ENCODE measurements at places on chromosomes 7 and 10.
A peak's percentile ranks its signal among the peaks of the same experiment; 100 is the strongest.

DNA sequence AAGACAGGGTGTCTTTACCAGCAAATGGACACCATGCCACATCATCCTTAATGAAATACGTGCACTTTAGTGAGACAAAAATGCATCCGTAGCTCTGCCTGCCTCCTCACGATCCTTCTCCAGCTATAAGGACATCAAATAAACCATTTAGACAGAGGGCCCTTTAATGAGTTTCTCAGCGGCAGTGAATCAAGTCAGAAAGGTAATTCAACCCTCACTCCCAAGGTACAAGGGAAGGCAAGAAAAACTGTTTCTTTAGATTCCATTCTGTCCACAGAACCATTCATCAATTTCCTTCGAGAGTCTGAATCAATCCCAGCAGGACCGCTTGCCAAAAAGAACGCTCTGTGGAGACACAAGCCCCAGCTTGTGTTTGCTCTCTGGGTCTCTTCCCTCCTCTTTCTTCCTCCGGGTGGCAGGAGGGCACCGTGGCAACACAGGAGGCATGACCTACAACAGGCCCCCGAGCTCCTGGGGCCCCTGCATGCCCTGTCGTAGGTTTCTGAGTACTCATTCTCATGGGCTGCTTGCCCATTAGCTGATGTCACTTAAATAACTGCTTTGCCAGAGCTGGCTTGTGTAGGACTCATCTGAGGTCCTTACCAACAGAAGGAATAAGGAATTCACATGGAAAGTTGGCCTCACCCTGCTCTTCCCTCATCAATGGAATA is 297.8 kb upstream of the PRKCQ start:
- DNase-seq: no peak

GRCh38 chr10:26665080-26666048 is 32.1 kb upstream of the PDSS1 start:
- no peak for DNase-seq

GRCh38 chr7:158447151-158447505 is 140.5 kb downstream of the PTPRN2 start:
- no peak for DNase-seq

GRCh38 chr10:122630526-122630925 is 69.1 kb downstream of the C10orf120 start:
- no peak for DNase-seq

DNA sequence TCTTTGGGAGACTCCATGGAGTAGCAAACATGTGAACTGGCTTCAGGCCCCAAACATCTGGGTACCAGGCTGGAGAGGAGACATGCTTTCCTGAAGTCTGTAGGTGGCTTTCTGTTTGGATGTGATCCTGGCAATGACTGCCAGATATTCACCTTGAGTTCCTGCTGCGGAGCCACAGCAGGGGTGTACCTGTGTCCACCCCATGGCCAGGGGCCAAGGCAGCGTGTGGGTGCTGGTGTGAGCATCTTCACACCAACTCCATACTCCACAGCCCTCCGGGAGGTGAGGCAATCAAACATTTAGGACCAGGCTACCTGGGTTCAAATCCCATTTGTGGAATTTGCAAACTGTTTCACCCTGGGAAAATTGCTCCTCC is 113.0 kb downstream of the ADCY1 start:
- no peak for DNase-seq

DNA sequence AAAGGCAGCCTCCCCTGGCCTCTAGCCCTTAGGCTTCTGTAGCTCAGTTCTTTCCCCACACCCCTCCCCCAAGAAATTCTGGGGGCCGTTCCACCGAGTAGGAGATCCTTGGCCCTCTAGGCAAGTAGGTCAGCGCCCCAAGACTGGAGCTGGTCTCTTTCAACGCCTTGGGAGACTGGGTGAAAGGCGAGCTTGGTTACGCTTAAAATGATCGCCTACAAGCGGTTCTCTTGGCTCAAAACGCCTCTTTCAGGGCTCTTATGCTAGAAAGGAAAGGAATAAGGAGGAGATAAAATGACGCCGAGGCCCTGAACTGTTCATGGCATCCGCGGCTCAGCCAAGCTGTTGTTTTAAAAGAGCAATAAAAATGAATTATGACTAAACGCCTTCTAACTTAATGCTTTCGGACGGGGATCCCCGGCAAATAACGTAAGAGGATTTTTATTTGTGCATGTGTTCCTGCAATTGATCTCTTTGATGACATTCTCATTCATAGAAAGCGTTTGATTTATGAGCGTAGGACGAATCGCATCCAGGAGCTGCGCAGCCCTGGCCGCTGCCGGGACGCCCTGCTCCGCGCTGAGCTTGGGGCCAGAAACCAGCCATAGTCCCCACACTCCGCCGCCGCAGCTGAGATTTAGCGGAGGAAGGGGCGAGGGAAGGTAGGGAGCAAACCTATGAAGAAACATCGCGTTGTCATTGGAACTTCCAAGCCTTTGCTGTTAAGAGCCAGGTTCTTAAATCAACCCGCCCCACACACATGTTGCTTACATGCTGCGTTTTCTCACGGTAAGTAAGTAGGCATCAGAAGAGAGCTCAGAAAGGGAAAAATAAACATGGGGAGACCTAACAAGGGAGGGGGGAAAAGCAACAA is 3.0 kb upstream of the HOXA1 start:
- DNase-seq: no peak

- no peak for DNase-seq
Observed at GRCh38 chr7:107233174-107233573, 64.4 kb downstream of the HBP1 start.

DNA sequence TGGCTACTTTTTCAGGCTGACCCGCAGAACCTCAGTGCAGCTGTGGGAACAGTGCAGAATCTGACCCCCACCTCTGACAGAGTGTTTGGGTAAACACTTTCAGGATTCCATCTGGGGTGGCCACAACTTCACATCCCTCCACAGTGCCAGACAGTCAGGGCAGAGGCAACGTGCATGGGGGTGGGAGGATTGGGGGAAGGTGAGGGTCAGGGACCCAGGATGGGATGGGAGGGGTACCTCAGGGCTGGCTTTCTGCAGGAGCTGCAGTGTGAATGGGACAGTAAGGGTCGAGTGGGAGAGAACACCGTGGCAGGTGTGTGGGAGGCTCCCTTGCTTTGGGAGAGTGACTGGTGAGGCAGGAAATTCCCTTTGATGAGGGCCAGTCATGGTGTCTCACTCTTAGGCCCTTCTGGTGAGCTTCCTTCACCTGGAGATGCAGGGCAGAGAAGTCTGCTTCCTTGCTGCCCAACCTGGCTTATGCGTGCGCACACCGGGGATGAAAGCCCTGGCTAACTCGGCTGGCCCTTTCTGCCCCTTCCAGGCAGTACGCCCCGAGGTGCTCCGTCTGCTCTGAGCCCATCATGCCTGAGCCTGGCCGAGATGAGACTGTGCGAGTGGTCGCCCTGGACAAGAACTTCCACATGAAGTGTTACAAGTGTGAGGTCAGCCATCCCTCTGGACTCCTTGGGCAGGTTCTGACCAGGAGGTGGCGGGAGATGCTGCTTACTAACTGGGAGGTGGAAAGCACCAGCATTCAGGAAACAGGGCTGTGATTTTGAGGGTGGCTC is 8.4 kb downstream of the ZYX start:
- no peak for DNase-seq

DNA sequence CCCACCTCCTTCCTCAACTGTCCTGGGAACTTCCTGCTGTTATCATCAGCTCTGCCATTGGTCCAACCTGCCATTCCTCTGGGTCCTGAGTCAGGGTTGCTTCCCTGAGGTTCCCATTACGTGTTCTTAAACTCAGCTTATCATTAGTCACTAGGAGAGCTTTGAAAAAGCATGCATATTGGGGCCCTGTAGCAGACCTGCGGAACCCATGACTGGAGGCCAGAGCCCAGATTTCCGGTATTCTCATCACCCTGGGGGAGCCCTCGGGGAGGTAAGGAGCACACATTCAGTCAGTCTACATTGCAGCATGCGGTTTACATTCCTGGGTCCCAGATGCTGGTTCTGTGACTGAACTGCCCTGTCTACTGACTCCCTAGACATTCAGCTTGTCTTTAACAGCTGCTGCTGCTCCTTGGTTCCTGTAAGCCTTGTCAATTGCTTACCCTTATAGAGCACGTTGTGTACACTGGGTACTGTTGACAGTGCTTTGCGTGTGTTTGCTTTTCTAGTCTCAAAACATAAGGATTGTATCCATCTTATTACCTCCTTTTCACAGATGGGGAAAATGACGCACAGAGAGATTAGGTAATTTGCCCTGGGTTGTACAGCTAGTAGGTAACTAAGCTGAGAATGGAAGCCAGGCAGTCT is 12.8 kb downstream of the CDHR3 start:
- DNase-seq: no peak

- no peak for DNase-seq
Observed at GRCh38 chr10:86255405-86256251, 111.0 kb downstream of the GRID1 start.

DNA sequence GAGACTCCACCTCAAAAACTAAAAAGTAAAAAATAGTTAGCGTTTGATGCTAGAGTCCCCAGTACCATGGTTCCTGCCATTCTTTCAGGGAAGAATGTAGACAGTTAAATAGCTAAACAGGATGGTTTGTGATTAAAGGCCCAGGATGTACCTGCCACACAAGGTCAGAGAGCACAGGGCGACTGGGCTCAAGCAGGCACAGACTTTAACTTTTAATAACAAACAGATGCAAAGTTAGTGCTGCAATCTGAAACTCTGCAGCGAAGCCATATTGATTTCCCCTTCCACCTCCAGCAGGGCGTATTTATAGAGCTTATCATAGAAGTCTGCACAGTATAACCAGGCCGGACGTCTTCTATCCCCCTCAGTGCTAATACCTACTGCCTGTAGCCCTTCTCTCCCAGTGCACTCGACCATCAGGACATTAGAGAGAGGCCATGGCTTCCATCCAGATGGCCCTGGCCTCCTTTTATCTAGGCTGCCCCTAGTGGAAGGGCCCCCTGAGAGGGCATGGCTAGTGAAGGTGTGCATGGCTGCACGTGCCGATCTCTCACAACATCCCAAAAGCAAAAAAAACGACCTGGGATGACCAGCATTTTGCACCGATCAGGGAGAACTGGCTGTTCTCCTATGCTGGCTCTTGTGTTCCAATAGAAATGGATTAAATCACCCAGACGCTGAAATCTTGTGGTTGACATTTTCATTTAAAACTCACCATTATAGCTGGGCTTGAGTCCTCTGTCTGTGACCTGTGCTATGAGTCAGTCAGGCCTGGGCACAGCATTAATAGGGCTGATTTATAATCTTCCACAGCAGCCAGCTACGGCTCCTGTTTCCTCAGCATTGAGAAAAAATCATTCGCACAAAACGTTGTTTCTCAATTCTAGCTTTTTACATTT is 7.6 kb upstream of the BAG3 start:
- no peak for DNase-seq

- DNase-seq: peak; percentile 35
Observed at GRCh38 chr7:105675934-105676371, 94.7 kb upstream of the EFCAB10 start.

DNA sequence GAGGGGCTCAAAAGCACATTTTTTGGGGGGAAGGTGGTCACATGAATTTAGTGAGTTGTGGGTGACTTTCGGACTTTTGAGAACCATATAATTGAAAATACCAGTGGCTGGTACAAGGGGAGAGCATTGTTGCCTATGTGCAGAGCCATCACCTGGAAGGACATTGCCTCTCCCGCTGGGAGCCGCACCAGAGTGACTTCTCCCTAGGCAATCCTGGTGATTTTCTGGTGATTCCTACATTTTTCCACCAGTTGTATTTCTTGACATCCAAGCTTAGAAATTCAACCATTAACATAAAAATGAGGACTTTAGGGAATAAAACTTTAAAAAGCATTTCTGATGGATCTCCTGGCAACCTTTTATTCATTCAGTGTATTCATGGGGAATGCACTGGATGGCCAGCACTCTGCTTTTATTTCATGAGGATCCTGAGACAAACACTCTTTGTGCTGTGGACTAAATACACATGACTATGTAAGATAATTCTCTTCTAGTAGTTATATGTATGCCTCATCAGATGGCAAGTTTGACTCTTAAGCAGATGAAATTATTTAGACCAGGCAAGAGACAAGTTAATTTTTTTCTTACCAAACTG is 41.8 kb upstream of the MKI67 start:
- no peak for DNase-seq

DNA sequence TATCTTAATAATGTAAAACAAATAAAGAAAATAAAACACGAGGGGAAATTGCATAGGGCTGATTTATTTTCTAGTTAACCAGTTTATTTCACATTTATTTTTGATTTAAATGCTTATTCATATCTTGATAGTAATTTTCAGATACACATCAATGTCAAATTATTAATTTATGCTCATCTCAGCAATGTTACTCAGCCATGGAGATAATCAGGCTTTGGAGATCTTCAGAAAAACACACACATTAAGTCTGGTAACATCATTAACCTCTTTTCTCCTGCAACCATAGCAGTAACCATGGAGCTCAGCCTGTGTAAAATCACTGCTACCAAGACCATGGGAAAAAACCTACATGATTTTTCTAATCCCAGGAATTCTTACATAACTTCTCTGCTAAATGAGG is 31.9 kb upstream of the TBX20 start:
- DNase-seq: no peak

DNA sequence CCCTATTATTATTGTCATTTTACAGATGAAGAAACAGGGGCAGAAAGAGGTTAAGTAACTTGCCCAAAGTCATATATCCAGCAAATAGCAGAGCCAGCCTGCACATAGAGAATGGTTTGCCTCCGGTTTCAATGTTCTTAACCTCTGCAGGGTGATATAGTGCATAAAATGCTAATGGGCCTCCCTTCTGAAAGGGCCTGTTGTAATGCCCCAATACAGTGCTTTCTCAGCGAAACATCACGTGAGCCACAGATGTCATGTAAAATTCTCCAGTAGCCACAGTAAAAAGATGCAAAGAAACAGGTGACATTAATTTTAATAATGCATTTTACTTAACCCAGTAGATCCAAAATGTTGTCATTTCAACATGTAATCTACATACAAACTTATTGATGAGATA is 38.1 kb downstream of the LRGUK start:
- DNase-seq: no peak

GRCh38 chr7:124758327-124758726 is 7.3 kb downstream of the GPR37 start:
- no peak for DNase-seq

DNA sequence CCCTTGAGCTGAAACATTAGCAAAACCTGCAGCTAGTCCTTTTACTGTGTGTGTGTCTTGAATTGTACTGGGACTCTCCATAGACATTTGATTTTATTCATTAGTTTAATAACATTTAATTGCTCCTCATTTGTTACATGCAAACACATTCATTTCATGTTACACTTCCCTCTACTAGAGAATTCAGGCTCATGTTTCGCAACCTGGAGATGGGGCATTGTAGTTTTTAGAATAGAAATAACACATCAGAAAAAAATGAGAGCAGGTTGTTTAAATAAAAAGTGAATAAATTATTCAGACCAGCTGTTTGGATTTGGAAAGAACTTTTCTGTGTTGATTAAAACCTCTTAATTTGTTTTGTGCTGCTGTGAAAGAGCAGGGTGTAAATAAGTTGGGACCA is 243.9 kb downstream of the ETV1 start:
- no peak for DNase-seq

GRCh38 chr10:92573091-92573797 is 649 bp downstream of the IDE start:
- DNase-seq: no peak

GRCh38 chr7:142114207-142114606 is 2.7 kb downstream of the MGAM2 start:
- DNase-seq: no peak

- no peak for DNase-seq
Observed at GRCh38 chr10:100571084-100571856, 35.5 kb downstream of the HIF1AN start.

- peak; percentile 31 for DNase-seq
Observed at GRCh38 chr10:35127289-35127891, 744 bp downstream of the CREM start.

- no peak for DNase-seq
Observed at GRCh38 chr7:116591202-116592040, 66.6 kb downstream of the CAV1 start.
